ENCODE measurements at places on chromosomes 5 and 9.
A peak's percentile ranks its signal among the peaks of the same experiment; 100 is the strongest.

DNA sequence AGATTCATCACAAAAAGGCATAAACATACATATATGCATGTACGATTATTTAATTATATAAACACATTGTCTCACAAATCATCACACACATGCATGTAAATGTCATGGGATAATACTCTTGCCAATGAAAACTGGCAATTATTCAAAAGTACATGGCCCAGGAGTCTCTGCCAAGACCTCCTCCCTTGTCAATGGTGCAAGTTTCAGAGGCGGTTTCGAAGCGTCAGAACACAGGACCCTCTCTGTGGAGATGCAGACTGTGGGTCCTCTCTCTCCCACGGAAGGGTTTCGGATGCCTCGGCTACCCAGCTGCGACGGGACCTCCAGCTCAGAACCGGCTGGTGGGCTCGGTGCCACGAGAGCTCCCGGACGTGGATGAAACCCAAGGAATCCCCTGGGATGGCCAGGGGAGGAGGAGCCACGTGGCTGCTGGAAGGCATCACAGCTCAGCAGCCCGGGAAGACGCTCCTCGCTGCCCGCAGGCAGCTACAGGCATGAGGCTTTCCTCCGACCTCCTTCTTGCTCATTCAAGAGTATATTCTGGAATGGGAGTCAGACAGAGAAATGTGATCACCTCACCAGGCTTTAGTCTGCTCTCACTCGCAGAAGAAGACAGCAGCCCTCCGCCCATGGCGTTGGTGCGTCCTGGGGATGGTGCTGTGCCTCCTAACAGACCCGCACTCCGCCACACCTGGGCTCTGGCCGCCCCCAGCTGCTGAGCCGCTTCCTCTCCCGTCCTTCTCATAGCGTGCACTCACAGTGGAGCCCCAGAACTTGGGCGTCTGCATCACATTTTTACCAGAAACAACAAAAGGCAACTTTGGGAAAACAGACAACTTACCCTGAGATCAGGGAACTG lies 308.8 kb downstream of the IRX2 start:
- DNase-seq: no peak

GRCh38 chr5:135353952-135354721 lies 44.9 kb downstream of the MACROH2A1 start:
- DNase-seq: no peak

- no peak for DNase-seq
Measured at GRCh38 chr5:139708434-139708861, 60.3 kb downstream of the CXXC5 start.

DNA sequence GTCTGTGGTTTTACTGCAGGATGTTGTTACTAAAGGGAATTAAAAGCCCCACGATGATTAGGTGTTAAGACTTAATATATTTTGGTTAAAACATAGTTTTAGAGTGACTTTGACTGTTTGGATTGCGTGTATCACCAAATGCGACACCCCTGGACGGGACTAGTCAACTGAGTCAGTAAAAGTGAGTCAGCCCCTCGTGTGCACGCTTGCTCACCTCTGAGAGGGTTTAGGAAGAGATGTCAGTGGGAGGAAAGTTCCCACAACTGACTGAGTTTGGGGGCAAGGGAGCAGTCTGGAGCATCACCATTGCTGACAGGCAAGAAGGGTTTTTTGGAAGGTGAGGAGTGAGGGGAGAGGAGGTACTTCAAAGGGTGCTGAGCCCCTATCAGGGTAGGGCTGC lies 14.4 kb upstream of the DMRT3 start:
- DNase-seq: no peak

- no peak for DNase-seq
Measured at GRCh38 chr9:129275626-129276247, 97.7 kb upstream of the IER5L start.

DNA sequence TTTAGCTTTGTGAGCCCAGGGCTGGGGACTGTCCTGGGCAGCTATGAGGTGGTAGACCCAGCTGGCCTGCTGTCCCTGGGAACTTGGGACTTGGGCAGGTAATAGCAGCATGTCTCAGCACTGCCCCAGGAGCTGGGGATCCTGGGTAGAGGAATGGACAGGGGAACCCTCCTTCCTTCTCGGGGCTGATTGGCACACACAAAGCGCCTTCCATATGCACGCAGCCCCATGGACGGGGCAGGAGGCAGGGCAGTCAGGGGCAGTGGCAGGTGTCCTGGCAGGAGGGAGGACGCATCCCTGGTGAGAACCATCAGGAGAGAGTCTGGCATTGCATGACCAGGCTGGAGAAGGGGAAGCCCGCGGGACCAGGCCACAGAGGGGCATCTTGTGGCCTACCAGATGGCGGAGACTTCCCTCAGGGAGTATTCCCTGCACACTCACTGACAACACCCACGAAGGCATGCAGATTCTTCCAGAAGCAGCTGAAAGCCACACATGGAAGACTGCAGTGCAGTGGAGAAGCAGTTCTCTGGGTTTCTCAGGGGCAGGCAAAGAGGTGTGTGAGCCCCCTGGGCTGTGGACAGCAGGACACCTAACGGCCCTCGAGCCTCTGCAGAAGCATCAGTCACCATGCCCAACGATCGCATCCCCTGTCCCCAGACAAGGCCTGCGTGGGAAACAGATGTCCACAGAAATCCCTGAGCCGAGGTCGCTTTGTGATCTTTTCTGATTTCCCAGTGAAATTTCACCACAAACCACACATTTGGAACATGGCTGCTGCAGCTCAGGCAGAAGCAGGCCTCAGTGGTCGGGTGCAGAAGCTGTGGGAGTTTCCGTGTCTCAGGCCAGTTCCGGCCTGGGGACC lies 7.0 kb upstream of the NKD2 start:
- DNase-seq: no peak

GRCh38 chr5:115873392-115873791 lies 31.7 kb downstream of the AP3S1 start:
- no peak for DNase-seq

- no peak for DNase-seq
Measured at GRCh38 chr9:99447951-99448350, 225.9 kb downstream of the SEC61B start.

- no peak for DNase-seq
Measured at GRCh38 chr9:77943057-77943456, 88.6 kb downstream of the GNAQ start.

DNA sequence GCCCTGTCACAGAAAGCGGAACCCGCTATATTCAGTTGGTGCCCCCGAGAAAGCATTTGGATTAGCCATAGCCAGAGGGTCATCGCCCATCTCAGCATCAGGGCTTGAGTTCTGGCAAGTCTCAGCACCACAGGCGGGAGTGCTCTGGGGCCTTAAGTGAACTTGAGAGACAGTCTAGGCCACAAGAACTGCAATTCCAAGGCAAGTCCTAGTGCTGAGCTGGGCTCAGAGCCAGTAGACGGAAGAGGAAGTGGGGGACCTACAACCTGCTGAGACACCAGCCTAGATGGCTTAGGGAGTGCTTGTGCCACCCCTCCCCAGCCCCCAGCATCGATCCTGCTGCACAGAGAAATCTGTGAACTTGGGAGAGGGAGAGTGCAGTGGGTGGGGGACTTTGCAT lies 594.9 kb downstream of the CCDC171 start:
- no peak for DNase-seq

DNA sequence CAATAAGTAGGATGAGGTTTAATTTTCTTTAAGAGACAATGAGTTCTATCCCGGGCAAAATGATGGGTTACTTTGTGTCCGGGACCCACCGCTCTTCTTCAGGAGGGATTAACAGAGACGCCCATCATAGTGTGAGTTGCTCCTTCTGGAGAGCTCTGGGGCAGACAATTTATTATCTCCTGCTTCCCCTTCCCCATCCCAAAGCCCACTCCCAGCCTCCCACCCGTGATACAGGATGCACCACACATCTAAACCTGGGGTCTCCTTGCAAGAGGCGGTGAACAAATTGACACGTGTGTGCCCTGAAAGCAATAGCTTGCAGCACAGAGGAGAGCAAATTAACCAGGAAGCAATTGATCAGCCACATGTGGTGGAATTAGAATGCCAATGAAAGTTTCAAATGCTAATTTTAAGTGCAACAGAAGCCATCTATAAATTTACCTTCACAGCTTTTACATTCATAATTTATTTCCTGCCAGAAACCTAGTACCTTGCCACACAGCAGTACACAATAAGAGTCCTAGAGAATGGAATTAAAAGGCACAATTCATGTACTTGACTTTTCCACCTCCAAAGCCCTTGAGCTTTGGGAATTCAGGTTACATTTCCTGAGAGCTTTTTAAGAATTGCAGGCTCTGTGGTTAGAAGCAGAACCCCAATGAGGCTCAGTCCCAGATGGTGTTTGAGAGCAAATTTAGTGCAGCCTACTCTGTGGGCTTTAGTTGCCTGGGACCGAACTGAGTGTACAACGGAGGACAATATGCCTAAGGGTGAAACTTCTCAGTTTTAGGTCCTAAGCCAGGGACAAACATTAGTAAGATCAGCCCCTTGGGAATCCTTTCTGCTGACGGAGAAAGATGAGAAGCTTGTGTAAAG lies 399.6 kb downstream of the MED10 start:
- no peak for DNase-seq

- no peak for DNase-seq
Measured at GRCh38 chr5:75710637-75711036, 6.6 kb downstream of the POC5 start.

GRCh38 chr5:92023555-92023954 lies 640.4 kb upstream of the ARRDC3 start:
- no peak for DNase-seq

GRCh38 chr5:180611140-180611850 lies 20.0 kb upstream of the SCGB3A1 start:
- DNase-seq: no peak

- DNase-seq: no peak
Measured at GRCh38 chr5:50839472-50839871, 173.0 kb downstream of the PARP8 start.

- DNase-seq: no peak
Measured at GRCh38 chr9:89358376-89358916, 40.1 kb downstream of the SECISBP2 start.

DNA sequence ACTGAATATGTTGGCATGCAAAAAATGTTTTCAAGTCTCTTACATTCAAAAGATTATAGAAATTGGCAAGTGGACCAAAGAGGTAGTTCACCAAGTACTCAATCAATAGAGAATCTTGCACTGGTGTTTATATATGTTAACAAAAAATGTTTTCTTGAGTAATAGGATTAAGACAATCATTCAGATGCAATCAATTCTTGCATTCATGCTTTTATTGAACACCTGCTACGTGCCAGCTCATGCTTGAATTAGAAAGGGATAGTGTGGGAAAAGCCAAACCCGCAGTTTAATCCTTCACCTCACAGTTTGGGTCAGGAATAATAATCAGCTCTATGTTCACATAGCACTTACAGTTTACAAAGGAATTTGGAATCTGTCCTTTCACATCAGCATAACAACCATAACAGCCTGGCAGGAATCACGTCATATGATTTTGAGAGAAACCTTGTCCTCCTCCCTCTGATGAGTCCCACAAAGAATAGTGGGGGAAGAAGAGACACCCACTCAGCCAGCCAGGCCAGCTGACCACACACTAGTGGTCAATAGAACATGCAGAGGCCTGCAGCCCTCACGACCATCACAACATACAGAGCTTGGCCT lies 36.8 kb upstream of the FRRS1L start:
- DNase-seq: no peak

- DNase-seq: no peak
Measured at GRCh38 chr5:17076272-17076671, 140.2 kb upstream of the MYO10 start.

GRCh38 chr9:117938086-117938485 lies 233.9 kb downstream of the TLR4 start:
- no peak for DNase-seq

DNA sequence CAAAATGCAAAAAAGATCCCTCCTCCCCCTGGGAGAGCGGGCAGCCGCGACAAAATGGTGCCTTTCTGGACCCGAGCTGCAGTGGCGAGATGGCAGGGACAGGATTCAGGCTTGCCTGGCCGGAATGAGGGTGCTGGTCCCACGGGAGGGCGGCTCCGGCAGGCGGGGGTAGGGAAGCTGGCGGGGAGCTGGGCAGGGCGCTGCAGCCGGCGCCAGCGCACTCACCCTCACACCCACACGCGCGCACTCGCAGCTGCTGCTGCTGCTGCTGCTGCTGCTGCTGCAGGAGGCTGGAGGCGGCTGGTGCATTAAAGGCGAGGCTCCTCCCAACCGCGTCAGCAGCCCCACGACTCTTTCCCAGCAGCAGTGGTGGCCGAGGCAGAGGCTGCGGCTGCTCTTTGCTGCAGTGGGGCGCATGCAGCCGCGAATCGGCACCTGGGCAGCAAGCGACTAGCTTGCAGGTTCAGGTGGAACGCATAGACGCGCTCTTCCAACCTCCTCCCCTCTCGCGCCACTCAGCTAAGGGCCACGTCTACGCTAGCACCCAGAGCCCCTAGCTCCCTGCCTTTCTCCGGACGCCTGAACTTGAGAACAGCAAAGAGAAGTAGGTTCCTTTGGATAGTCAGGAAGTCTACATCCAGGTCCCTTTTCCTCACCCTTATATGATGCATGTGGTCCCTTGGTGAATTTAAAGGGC lies at the start of gene PPP2R2B:
TSS of gene PPP2R2B (minus strand) at position 282 of the 697 bp plus-strand sequence.
- DNase-seq: peak; percentile 43

- DNase-seq: no peak
Measured at GRCh38 chr5:2007496-2007877, 124.8 kb upstream of the IRX4 start.

GRCh38 chr9:23826120-23826629 lies at the start of gene ELAVL2:
TSS of gene ELAVL2 (minus strand) at chr9:23826240. CDS start at chr9:23762234, 64,006 bp downstream.
- DNase-seq: peak; percentile 4

DNA sequence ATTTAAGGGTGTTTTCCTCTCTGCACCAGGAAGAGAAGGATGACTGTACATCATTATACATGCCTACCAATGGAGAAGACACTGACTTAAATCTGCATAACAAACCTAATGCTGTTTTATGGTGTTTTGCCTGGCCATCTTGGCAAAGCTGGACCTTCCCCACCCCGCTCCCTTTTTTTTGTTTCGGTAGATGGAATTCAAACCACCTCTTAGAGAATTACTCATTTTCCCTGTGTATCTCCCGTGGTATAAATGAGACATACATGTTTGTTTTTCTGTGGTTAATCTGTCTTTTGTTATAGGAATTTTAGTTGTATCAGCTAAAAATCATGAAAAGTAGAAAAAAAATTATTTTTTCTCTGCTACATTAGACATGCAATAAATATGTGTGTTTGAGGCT lies 28.8 kb downstream of the IL12B start:
- DNase-seq: no peak

- no peak for DNase-seq
Measured at GRCh38 chr5:78050888-78051287, 243.6 kb downstream of the AP3B1 start.

GRCh38 chr9:36144309-36145232 lies 8.0 kb downstream of the GLIPR2 start:
- no peak for DNase-seq

- no peak for DNase-seq
Measured at GRCh38 chr5:116510517-116510916, 64.1 kb downstream of the SEMA6A start.

GRCh38 chr5:52469420-52469819 lies 318.3 kb upstream of the ITGA1 start:
- no peak for DNase-seq

- DNase-seq: no peak
Measured at GRCh38 chr5:99928490-99928889, 606.7 kb upstream of the FAM174A start.
